Fibroblast of skin of scalp (primary cell): ENCODE measurements at places on chromosomes 2 and 18.

GRCh38 chr18:39799006-39799405 is 2156.0 kb upstream of the PIK3C3 start:
- DNase-seq: no peak

- no peak for DNase-seq
These were observed 140.1 kb downstream of the NR4A2 start for GRCh38 chr2:156192468-156192867.

DNA sequence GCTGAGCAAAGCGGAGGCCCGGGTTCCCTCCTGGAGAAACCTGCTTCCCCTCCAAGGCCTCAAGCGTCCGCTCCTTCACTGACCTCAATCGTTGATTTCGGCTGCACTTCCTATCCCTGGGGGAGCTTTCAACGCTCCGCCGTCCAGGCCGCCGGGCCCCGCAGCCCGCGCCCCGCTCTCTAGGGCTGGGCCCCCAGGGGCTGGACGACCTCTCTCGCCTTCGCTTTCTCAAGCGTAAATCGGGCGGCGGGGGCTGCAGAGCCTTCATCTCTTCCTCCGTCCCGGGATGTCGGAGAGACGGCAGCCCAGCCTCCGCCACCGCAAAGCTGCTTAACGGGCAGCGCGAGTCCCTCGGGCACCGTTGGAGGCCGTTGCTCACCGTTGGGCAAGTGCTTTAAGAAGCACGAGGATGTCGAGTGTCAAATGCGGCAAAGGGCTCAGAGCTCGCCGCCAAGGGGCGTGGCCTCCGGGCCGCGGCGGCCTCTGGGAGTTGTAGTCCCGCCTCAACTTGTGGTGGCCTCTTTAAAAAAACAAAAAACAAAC is 8.5 kb downstream of the HES6 start:
- peak; percentile 48 for DNase-seq

- DNase-seq: no peak
These were observed 164.8 kb upstream of the ACVR2A start for GRCh38 chr2:147679955-147680531.

GRCh38 chr2:41621095-41621494 is 426.7 kb upstream of the PKDCC start:
- no peak for DNase-seq

DNA sequence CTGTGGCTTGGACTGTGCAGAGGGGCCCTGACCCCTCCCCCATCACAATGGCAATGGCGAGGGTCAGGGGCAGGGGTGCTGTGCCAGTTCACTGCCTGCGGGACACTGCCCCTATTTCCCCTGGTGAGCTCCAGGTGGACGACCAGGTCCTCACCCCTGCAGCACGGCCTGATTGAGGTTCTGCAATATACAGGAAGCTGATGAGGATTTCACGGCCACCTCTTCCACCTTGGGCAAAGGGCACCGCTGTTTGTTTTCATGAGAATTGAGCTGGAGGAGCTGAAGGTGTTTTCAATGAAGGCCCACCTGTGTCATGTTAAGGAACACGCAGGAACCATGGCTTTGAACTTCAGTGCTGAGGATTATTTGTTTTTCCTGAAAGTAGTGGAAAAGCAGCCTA is 96.3 kb downstream of the OSR1 start:
- DNase-seq: no peak

GRCh38 chr2:168789776-168790175 is 12.7 kb upstream of the NOSTRIN start:
- DNase-seq: no peak

- DNase-seq: no peak
These were observed 4.0 kb downstream of the KANSL1L start for GRCh38 chr2:210167227-210167626.

GRCh38 chr2:43880471-43880870 is 41.7 kb downstream of the ABCG8 start:
- DNase-seq: no peak

- DNase-seq: no peak
These were observed 10.8 kb upstream of the RHBDD1 start for GRCh38 chr2:226825056-226825455.

DNA sequence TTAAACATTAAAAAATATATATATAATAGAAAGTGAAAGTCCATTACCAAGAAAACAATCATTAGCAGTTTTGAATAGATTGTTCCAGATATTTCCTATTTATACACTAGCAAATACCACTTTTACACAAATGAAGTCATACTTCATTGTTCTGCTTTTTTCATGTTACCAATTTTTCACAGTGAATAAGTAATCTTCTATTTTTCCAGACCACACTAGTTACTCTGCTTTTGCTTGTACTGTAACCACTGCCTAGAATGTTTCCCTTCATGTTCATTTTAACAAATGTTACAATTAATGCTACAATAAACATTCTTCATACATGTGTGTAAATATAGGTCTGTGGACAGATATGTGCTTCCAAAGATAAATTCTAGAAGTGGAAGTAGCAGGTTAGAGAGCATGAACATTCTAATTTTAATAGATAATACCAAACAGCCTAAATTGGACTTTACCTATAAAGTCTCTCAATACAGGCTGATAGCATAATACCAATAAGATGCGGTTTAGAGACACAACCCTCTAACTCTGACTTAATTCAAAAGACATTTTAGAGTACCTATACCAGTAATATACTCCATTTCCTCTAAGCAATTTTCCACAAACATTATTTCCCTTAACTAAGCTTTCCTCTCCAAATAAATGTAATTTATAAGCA is 17.0 kb downstream of the ITSN2 start:
- DNase-seq: no peak

DNA sequence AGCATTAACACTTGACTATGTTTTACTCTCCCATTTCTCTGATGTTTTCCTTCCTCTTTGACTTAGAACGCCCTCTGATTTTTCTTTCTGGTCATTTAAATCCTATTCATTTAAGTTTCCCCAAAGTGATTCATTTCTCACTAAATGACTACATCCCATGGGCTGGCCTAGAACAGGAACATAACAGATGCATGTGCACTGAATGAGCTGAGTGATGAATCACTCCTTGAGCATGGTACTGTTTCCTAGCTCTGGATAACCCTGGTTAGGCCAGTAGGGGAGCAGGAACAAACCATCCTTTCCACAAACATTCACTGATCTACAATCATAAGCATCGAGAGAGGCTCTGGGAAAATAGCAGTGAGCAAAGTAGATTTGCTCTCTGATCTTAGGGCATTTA is 221.9 kb upstream of the SETBP1 start:
- DNase-seq: peak; percentile 72

- DNase-seq: no peak
These were observed 208.1 kb downstream of the NCKAP5 start for GRCh38 chr2:133360190-133360589.

DNA sequence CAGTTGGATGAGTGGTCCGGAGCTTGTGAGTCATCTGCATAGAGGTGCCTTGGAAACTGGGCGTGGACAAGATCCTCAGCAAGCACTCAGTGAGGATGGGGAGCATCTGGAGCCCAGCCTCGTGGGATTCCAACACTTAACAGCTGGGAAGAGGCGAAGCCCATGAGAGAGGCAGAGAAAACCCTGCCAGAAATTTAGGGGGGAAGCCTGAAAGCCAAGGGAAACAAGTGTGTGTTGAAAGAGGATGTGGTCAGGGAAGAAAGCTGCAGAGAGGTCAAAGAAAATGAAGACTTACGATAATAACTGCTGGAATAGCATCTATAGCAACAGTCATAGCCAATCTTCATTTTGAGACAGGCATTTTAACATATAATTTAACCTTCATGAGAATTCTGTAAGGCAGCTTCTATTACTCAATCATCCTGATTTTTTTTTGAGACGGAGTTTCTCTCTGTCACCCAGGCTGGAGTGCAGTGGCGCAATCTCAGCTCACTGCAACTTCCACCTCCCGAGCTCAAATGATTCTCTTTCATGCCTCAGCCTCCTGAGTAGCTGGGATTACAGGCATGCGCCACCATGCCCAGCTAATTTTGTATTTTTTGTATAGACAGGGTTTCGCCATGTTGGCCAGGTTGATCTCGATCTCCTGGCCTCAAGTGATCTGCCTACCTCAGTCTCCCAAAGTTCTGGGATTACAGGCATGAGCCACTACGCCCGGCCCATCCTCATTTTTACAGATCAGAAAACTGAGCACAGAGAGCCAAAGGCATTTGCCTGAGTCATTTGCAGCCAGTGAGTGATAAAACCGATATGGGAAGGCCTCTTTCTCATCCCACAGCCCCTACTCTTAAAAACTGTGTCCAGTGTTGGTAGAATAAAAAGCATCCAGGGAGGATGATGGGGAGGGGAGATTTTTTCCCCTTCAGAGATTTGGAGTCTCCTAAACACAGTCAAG is 214.4 kb upstream of the EPAS1 start:
- peak; percentile 67 for DNase-seq

DNA sequence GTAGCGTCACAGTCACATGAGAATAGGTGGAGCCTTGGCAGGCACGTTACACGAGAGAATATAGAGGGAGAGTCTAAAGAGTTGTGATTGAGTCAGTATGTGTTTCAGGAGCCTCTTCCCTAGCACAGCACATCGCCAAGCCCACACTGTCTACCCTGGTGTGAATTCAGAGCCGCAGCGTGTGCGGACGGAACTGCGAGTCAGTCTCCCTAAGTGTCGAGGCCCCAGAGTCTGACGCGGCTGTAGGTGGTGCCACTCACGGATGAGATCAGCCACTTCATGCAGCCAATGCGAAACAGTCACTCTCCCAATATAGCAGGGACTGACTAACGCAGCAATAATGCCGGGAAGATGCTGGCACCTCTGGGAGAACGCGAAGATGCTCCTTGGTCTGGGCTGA is 587.3 kb upstream of the ID2 start:
- DNase-seq: peak; percentile 52

GRCh38 chr2:95356821-95357700 is 45.4 kb upstream of the FAHD2A start:
- DNase-seq: no peak

DNA sequence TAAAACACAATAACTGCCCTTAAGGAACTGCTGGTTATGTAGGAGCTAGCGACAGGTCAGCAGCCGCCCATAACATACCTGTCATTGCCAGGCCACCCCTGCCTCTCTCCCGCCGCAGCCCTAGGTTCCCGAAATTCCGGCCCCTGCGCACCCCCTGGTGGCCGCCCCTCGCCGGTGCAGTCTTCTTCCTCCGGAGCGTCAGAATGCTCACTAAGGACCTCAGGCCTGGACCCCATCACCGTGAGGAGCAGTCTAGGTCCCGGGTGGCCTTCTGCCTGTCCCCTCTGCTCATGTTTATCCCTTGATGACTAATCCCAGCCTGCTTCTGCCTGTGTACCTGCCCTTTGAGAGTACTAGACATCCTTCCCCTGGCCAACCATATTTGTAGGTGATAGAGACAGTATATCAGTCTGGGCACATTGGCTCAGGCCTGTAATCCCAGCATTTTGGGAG is 115.7 kb upstream of the SLC1A4 start:
- DNase-seq: peak; percentile 46

GRCh38 chr2:172086241-172087206 is 1.2 kb downstream of the DLX1 start:
- no peak for DNase-seq

DNA sequence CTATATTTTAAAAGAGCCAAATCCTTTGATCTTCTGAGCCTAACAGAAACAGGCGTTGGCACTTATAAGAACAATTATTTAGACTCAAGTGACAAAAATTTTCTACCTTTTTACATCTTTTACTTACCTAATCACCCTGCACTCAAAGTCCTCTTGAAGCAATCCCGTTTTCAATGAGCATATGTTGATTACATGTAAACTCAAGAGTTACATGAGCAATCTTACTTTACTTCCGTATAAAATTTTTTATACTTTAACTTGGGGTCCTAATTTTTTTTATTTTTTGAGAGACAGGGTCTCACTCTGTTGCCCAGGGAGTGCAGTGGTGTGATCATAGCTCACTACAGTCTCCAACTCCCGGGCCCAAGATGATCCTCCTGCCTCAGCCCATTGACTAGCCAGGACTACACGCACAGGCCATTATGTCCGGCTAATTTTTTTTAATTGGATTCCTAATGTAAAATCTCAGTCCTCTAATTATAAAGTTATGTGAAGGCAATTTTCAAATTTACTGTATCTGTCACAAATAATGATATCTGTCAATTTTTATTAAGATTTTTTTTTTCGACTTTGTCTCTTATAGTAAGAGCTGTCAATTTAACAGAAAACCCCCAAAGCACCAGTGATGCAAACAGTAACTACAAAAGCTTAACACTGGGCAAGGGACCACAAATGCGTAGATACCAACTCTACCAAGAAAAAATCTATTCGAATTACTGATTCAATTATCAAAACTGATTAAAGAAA is 19.1 kb upstream of the STPG4 start:
- DNase-seq: no peak

DNA sequence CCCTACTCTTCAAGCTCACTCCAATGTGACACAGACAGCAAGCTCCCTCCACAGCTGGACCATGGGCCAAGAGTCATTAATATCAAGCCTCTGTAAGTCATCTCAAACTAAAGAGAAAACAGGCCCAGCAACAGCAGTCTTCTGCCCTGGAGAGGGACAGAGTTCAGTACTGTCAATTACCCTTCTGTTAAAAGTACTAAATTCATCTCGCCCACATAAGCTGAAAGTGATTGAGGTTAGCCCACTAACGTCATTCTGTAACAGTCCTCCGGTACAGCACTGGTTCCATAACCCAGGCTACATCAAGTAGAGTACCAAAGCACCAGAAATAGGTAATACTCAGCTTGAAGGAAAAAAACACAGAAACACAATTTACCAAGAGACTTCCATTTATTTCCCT is 25.9 kb downstream of the THADA start:
- no peak for DNase-seq

GRCh38 chr2:57981083-57981768 is 65.4 kb upstream of the VRK2 start:
- DNase-seq: peak; percentile 79

DNA sequence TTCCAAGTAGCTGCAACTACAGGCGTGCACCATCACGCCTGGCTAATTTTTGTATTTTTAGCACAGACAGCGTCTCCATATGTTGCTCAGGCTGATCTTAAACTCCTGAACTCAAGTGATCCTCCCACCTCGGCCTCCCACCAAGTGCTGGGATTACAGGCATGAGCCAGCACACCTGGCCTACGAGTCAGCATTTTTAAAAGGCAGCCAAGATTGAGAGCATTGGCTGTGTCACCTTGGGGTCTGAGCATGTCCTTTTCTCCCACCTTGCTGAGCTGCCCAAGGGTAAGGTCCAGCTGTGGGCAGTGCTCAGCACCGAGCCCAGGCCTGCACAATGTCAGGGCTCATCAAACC is 142.8 kb upstream of the LMAN1 start:
- no peak for DNase-seq

GRCh38 chr2:177930916-177931315 is 141.7 kb downstream of the PDE11A start:
- DNase-seq: no peak

- DNase-seq: no peak
These were observed 184.7 kb upstream of the LINC00305 start for GRCh38 chr18:64333584-64333983.

GRCh38 chr18:61833978-61834377 is 58.8 kb downstream of the RNF152 start:
- DNase-seq: peak; percentile 55

GRCh38 chr2:104577143-104577542 is 276.8 kb upstream of the POU3F3 start:
- DNase-seq: no peak
